T follicular helper cell (primary cell): ENCODE measurements at places on chromosomes 5 and 9.

DNA sequence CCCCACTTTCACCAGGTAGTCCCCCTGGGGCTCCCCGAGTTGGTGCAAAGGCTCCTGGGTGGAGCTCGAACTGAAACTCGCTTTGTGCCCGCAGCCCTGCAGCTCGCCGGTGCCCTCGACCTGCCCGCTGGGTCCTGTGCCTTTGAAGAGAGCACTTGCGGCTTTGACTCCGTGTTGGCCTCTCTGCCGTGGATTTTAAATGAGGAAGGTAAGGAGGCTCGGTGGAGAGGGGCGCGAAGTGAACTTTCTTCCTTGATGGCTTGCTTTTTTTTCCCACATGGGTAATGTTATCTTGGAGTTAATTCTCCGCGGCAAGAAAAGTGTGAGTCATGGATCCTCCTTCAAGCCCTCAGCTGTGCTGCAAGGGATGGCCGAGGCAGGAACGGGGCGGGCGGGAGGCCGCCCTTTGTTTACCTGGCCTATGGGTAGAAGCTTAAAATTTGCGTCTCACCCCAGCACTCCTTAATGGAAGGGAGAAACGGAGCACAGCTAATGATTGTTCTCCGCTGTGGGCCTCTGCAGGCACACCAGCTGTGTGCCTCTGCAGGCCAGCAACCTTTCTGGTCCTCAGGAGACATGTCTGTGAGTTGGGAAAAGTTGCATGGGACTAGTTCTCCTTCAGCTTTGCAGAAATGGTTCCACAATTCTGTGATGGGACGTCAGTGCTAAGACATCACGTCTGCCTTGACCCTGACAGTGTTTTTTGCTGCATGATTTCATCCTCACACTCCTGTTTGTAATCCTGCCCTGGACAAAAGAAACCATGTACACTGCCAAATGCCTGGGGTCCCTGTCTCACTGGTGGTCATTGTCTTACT is 1.1 kb downstream of the MAMDC2 start:
- DNase-seq = no peak

DNA sequence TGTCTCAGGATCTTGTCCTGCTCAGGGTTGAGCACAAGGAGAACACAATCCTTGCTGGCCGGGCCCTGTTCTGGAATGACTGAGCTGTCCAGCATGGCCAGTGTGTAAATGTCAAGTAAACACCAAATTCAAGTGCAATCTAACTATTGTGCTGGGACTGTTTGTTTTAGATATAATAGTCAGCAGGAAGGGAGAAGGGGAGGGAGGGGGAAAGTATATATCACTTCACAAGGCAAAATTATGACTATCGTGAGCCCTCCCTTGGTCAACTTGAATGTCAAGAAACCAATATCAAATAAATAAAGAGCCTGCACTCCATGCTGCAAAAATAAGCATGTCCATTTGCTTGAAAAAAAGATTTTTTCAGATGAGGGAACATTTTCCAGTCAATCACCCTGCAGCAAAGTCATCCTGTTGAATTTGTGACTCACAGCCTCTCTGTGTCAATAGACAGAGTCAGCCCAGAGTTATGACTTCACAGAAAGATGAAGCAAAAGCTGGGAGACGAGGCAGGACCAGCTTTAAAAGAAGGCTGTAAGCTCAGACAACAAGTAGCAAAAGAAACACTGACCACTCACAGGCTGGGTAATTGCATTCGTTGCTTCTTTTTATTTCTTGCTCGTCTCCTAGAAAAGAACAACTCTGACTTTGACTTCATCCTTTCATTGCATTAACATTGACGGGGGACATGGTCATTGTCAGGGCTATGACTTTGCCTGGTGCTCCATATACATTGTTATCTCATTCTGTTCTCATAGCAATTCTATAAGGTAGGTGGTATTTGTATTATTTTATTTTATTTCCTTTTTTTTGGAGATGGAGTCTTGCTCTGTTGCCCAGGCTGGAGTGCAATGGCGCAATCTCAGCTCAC is 15.3 kb upstream of the KLF4 start:
- DNase-seq = no peak

DNA sequence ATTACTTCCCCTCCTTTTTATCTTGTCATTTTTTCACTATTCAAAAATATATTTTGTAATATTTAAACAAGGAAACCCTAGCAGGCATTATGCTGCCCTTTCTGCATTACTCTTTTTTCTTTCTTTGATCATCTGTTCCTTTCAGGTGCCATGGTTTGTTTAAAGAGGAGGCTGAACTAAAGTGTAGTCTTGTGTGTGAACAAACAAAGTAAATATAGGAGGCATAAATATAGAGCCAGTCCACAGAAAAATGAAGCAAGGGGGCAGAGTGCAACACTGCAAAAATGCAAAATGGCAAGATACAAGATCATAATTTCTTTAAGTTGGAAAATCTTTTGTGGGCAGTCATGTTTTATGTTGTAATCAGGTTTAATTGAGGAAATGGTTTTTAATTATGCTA is 947.3 kb upstream of the COX7C start:
- no peak for DNase-seq

DNA sequence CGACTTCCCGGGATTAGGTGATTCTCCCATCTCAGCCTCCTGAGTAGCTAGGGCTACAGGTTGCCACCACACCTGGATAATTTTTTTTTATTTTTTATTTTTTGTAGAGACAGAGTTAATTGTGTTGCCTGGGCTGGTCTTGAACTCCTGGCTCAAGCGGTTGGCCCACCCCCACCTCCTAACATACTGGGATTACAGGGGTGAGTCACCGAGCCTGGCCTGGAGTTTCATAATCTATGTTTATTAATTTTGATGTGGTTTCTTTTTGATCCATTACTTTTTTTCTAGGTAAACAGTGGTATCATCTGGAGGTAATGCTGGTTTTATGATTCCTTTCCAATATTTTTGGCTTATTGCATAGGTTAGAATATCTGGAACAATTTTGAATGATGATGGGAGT is 54.2 kb downstream of the KIAA1958 start:
- DNase-seq = no peak

GRCh38 chr5:125408448-125409233 is 662.2 kb upstream of the ZNF608 start:
- no peak for DNase-seq

- no peak for DNase-seq
Observed at GRCh38 chr5:1161833-1162229, 39.6 kb upstream of the SLC6A19 start.

DNA sequence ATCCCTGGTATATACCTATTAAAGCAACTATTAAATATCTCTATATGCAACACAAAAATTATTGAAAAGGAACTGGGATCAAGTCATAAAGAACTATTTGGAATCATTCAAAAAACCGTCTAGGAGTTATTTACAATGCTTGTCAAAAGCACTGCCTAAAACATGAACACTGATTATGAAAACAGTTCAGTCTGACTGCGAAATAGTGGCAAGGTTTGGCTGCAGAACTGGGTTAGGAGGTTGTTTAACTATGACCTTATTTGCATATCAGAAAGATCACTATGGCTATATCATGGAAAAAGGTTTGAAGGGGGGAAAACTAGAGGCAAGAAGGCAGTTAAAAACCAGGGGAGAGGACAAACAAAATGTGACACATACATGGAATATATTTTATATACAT is 12.0 kb downstream of the FBXW2 start:
- DNase-seq = no peak

- no peak for DNase-seq
Observed at GRCh38 chr5:151572657-151573368, 18.3 kb downstream of the FAT2 start.

GRCh38 chr5:177997319-177997670 is 1.3 kb upstream of the PROP1 start:
- no peak for DNase-seq

- no peak for DNase-seq
Observed at GRCh38 chr9:1458503-1458902, 408.3 kb downstream of the DMRT2 start.

GRCh38 chr5:83066548-83067110 is 10.6 kb downstream of the TMEM167A start:
- DNase-seq = no peak

DNA sequence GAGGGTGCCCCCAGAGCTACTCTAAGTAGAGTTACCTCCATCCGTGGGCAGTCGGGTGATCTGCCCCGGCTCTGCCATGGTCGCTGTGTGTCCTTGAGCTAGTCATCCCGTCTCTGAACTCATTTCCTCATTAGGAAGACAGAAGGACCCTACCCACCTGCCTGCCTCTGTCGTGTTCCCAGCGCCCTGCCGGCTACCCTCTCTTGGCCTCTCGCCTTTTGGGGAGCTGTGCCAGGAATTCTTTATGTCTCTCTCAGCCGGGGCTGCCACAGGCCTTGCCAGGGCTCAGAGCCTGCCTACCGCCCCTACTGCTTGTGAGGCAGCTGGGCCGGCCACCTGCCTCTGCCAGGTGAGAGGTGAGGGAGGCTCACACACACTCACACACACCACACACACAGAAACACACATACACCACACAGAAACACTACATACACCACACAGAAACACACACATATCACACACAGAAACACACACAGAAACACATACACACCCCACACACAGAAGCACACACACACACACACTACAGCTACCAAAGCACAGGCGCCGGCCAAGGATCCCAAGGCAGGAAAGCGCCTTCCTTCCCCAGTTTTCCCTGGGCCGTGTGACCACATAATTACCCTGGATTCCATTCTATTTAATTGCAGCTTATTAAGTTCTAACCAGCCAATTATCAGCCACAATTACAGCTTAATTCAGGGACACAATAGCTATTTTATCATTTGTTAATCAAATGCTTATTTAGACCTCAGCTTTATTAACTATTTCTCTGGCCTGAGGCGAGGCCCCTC is 41.7 kb downstream of the UNC5A start:
- no peak for DNase-seq

GRCh38 chr5:140230373-140230772 is 55.4 kb downstream of the CYSTM1 start:
- DNase-seq = no peak

DNA sequence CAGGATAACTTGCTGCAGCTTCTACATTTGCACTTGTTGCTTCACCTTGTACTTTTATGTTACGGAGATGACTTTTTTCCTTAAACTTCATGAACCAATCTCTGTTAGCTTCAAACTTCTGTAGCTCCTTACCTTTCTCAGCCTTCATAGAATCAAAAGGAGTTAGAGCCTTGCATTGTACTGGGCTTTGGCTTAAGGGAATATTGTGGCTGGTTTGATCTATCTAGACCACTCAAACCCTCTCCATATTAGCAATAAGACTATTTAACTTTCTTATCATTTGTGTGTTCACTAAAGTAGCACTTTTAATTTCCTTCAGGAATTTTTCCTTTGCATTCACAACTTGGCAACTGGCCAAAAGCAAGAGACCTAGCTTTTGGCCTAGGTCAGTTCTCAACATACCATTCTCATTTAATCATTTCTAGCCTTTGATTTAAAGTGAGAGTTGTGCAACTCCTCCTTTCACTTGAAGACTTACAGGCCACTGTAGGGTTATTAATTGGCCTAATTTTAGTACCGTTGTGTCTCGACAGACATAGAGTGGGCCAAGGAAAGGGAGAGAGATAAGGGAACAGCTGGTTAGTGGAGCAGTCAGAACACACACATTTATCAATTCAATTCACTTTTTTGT is 63.7 kb downstream of the SHOC1 start:
- no peak for DNase-seq

DNA sequence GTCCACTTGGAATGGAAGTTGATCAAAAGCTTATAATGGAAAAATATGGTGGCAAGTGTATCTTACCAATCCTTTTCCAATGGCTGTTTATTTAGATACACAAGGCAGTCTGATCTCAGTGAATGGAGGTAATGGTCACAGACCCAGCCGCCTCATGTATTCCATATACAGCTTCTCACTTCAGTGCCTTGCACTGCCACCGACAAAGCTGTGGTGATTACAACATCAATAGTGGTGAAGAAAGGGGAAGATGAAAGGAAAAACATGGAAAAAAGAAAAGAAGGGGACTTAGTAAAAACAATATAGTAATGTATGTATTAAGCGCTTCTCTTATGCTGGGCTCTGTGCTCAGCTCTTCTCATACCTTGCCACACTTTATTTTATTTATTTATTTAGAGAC is 297.3 kb upstream of the RASA1 start:
- no peak for DNase-seq

GRCh38 chr5:132272311-132273210 is 15.1 kb downstream of the PDLIM4 start:
- peak; percentile 33 for DNase-seq

DNA sequence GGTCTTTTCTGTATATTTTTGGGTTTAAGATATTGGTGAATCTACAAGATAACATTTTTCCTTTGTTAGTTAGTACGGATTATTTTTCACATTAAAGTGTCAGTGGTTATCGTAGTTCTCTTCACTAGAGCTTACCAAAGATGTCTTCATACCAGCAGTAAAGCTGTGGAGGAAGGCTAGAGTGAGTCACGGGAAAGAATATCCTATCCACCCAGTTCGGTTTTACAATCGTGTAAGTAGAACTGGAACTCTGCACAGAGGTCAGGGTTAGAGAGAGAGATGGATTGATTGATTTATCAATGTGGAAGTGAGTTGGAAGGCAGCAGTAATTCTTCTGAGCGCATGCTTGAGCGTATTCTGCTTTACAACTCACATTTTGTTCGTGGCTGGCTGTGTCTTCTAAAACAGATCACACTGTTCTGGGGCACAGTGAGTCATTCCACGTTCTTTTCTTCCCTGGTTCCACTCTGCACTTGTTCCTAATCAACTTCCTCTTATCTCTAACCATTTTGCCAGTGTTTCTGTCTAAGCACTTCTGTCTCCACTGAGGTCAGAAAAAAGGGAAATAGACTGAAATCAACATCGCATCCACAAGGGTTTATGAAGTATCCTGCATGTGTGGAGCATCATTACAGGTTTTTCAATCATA is 86.5 kb upstream of the ARRDC3 start:
- no peak for DNase-seq

GRCh38 chr5:4572311-4573100 is 567.6 kb upstream of the ADAMTS16 start:
- DNase-seq = no peak

- peak; percentile 79 for DNase-seq
Observed at GRCh38 chr9:136267261-136268111, 21.9 kb upstream of the QSOX2 start.

DNA sequence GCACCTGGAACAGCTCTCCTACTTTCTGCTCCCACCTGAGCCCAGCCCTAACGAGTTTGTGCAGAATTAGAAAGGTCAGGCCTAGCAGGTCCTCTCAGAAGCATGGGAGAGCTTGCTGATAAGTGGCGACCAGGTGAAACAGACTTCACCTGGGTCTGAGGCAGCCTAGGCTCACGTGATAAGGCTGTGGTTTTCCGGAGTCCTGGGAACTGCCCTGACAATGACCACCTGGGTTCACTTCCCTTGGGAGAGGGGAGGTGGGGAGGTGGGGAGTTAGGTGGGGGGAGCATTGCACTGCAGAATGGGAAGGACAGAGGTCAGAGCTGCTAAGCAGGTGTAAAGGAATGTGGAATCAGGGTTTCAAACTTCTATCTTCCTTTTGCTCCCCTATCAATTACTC is 152.9 kb upstream of the MAP1B start:
- DNase-seq = no peak

- no peak for DNase-seq
Observed at GRCh38 chr5:135491552-135492318, 39.6 kb upstream of the TIFAB start.
